ENCODE measurements at places on chromosomes 3 and 15.
A peak's percentile ranks its signal among the peaks of the same experiment; 100 is the strongest.

- no peak for DNase-seq
Measured at GRCh38 chr3:171129827-171130226, 103.3 kb upstream of the SLC2A2 start.

DNA sequence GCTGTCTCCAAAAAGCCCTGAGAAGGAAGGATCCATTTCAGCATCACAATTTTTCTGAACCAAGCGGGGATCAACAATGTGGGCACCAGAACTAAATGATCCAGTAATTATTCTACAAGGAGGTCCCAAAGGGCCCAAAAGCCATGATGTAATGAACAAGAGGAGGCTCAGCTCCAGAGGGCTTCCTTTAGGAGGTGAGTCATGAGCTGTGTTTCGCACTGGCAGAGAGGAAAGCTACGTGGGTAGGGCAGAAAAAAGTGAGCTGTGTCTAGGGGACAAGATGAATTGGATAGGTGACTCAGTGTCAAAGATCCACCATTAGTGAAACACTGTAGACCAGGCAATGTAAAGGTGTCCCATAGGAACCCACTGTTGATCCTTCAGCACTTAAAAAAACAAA is 113.4 kb downstream of the RORA start:
- DNase-seq = no peak

- no peak for DNase-seq
Measured at GRCh38 chr3:5194341-5194740, 6.8 kb downstream of the EDEM1 start.

DNA sequence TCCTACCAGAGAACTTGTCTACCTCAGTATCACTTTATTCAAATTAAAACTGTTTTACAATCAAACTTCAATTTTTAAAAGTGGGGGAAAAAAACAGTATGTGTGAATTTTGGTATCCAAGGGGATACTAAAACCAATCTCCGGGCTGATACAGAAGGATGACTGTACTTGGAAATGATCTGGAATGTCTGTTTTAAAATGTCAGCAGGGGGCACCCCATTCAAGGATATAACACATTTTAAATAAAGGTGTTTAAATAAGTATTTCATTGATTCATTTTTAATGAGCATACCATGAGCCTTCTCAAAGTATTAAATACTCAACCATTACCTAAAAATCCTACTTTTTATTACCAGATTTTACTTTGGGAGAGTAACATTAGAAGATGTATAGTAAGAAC is 67.9 kb downstream of the ULK4 start:
- no peak for DNase-seq

DNA sequence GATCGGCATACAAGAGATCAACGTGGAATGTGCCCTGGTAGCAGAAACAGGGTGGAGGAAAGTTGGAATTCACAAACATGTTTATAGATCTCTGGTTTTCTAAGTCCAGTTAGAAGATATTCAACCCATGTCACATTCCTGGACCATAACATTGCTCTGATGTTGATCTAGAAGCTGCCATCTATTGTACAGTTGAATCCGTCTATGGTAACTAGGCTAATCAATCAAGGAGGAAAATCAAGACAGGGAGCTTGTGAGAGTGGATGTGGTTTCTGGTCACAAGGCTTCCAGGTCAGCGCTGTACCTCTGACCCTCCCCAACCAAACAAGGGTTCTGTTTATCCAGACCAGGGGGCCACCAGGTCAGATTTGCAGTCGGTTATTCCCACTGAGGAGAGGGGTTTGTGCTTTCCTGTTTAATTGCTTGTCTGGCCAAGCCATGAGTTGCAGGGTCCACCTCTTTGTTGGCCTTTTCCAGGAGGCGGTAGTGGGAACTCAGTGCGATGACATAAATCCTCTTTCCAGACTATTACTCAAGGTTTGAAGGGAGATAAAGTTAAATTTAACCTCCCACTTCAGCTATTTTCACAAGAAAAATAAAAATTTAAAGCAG is 130.3 kb downstream of the SLCO3A1 start:
- DNase-seq = no peak

- no peak for DNase-seq
Measured at GRCh38 chr3:64411101-64411500, 185.8 kb upstream of the PRICKLE2 start.

- no peak for DNase-seq
Measured at GRCh38 chr3:13616359-13616758, 67.4 kb downstream of the FBLN2 start.

GRCh38 chr3:133563186-133563591 is 10.3 kb upstream of the CDV3 start:
- DNase-seq = no peak

DNA sequence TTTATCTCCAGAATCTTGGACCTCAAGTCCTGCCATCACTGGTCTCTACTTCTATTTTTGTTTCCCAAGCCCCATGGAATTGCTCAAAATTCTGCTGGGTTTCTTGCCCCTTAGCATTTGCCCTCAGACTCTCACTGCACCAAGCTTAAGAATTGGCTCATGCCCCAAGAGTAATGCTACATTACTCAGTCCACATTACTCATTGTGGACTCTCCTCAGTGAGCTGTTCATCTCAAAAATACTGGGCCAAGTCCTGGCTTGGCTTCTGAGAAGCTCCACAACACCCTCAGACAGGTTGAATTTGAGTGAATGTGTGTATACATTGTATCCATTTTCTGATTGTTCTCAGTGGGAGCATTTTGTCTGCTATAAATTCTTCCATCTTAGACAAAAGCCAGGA is 364.4 kb upstream of the ARHGEF26 start:
- no peak for DNase-seq

DNA sequence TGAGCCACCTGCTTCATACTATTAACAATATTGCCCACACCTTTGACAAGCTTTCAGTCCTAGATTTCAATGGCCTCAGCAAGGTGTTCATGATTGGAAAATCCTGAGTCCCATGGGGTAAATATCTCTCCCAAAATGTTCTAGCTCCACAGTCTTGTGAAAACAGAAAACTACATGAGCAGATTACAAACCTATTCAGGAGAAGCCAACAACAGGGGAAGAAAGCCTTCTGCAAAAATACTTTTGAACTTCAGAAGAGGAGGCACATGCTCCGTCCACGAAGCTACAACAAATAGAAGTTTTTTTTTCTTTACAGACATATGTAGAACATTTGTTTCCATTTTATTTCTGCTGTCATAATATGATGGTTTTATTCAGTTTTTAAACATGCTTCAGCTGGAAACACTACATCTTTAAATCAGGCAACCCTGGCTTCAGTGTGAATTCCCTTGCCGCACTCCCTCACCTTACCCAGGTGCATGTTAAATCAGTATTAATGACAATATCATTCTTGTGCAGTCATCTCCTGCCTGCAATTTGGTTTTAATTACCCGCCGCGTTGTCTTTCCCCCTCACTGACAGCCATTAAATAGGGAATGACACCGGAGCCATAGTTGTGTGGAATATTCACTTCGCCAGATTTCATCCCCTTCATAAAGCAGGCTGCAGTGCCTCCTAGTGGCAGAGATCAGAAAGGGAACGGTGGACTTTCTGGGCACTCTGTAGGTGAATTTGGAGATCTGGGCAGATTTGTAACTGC is 725.5 kb upstream of the ARRDC4 start:
- DNase-seq = no peak

- DNase-seq = peak; percentile 75
Measured at GRCh38 chr3:27521179-27521871, 37.1 kb upstream of the SLC4A7 start.

- no peak for DNase-seq
Measured at GRCh38 chr3:105608623-105609022, 241.9 kb downstream of the ALCAM start.

DNA sequence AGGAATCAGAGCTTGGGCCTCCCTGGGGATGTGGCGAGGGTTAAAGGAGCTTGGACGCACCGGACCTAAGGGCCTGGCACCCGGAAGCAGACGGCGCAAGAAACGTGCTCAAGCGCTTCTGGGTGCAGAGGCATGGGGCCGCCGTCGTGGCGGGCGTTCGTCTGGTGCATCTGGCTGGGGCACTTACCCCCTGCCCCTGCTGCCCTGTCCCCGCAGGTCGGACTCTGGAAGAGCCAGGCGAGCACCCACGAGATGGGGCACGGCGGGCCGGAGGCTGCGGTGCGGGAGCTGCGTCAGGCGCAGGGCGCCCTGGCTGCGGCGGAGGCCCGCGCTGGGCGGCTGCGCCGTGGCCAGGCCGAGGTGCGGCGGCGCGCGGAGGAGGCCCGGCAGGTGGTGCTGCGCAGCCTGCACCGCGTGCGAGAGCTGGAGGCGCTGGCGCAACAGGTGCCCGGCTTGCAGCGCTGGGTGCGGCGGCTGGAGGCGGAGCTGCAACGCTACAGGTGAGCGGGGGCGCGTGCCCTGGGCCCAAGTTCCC is 2.5 kb downstream of the EFCC1 start:
- DNase-seq = no peak

- DNase-seq = no peak
Measured at GRCh38 chr3:119310071-119310470, 15.9 kb downstream of the ARHGAP31 start.

DNA sequence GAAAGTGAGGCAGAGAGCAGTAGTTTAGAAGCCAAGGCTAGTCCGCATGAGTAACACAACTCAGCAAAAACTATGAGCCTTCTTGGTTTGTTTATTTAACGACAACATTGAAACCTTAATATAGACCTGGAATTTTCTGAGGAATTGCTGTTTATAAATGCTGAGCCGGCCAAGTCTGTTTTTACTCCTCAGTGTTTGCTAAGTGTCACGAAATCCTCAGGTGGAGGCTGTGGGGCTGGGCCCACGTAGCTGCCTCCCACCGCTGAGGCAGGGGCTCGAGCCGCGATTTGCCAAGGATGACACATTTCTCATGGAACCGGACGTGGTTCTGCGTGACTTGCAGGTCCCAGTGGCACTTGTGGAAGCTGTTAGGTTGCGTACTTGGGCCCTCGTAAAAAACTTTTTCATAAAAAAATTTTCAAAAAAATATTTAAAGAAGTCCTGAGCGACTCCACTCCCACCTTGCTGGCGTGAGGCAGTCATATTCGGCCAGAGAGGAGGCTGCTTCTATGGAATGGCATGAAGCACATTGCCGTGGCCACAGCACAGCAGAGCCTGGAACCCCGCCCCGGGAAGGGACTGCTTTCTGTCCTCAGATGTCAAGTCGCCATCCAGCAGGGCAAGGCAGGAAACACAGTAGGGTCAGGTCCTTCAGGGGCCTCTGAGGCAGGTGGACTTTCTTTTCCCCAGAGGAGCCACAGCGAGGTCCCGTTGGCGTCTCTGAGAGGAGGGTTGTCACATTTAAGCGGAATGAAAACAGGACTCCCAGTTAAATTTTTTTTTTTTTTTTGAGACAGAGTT is 64.8 kb upstream of the PCSK6 start:
- DNase-seq = no peak

DNA sequence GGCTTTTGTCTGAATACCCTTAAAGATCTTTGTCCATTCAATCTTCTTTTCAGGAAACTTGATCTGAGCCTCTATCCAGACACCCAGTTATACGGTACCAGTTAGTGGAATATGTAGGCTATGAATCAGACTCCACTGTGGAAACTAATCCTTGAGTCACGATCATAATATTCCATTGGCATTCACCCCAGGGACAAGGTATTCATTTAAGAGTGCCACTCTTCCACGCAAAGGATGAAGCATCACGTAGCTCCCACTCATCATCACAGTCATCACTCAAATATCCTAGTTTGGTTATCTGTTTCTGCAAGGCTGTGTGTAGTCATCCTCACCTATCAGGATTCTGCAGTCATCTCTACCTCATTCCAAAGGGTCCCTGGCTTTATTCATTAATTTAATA is 85.6 kb downstream of the NEDD4 start:
- DNase-seq = peak; percentile 94

GRCh38 chr3:88149101-88149508 is 654 bp upstream of the C3orf38 start:
- no peak for DNase-seq

DNA sequence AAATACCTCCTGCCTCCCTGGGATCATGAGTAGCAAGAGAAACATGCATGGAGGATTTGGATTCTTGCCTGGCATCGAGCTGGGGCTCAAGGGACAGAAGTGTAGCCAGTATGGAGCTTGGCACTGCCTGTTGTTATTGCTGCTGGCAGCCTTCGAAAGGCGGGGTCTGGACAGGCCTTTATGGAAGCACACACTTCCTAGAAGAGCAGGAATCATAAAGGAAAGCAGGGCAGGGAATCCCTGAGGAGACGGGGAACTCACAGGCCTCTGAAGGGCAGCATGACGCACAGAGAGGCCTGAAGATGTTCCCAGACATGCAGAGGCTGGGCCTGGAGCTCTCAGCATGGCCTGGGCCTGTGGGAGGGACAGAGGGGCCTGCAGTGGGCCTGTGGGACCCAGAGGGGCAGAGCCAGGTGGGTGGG is 18.6 kb upstream of the SLC41A3 start:
- no peak for DNase-seq

DNA sequence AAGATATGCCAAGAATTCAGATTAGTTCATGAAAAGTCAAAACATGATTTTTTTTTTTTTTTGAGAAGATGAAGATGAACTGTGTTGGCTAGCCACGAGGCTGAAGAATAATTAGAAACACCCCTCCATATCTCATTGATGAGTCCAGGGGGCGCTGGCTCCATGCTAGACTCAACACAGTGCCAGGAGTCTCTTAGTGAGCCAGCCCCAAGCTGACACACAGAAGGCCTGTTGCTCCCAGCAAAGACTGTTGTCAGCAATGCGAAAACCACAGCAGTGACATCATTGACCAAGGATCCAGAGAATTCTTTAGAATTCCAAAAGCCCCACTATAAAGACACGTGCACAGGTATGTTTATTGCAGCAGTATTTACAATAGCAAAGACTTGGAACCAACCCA is 185.2 kb downstream of the ANXA2 start:
- DNase-seq = no peak

DNA sequence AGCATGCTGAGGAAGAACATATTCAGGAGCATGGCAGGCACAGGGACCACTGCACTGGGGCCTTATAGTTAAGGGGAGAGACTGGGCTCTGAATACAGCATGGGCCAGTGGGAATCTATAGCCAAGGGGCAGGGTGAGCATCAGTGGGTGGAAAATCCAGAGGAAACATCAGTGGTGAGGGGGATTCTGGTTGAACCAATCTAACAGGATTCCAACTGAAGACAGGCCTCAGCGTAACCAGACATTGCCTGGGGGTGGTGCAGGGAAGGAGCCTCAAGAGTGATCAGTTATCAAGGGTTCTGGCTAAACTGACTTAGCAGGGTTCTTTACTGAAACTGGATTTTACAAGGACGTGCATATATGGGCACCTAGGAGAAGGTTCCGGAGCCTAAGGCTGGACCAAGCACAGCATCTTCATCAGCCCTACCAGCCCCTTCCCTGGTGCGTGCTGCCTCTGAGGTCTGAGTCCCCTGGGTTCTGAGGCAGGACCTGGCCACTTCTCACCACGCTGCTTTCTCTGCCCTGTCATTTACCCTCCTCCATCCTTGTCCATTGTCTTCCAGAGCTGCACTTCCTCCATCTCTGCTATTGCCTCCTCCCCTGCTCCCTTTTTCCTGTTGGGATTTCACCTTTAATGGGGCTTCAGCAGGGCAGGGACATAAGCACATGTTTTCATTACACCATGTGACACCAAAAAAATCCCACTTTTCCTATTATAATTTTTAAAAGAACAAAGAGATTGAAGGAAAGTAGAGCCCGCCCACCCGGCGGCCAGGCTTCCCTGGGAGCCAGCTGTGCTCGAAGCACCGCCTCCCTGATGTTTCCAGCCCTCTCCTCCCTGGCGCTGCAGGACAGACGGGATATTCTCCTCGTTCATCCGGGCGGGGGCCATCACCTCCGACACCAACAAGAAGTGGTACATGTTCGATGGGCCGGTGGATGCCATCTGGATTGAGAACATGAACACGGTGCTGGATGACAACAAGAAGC is 52.1 kb downstream of the DNAH1 start:
- no peak for DNase-seq

All from retinal pigment epithelial cell (primary cell).